Cardiac fibroblast (primary cell): ENCODE measurements at places on chromosomes 2 and 18.

GRCh38 chr2:69400121-69400520 lies 13.1 kb upstream of the GFPT1 start:
- no peak for DNase-seq

- no peak for DNase-seq
Observed at GRCh38 chr18:62499263-62499650, 23.6 kb upstream of the ZCCHC2 start.

DNA sequence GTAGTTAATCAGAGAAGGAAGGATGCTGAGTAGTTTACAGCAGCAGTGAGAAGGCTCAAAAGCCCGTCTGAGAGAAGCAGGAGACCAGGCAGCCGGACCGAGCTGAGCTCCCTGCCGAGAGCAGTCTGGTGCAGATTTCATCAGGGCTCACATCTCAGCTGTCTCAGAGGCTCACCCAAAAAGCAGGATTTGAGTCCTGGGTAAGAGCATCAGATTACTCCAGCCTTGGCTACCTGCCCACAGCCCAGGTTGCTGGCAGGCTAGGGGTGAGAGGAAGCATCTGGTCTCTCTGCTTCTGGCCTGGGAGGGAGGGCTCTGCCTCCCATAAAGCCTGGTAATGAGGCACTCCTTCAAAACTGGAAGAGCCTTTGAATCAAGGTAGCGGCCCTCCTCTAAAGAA lies 140.5 kb downstream of the ST6GAL2 start:
- DNase-seq = no peak

DNA sequence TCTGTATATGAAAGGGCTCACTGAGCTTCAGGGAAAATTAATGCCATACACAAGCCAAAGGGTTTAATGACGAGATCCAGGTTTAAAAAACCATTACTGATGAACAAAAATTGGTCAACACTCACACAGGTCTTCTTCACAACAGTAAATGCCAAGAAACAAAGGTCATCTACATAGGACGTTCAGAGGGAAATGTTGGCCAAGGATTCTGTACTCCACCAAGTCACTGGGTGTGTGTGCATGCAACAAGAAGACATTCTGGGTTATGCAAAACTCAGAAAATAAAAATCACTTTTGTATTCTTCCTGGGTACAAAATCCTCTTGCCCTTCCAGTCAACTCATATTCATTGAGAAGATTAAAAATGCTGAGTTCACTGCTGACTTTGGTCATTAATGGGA lies 78.3 kb downstream of the ACTR2 start:
- DNase-seq = no peak

GRCh38 chr2:1658394-1659151 lies 85.7 kb downstream of the PXDN start:
- DNase-seq = no peak

DNA sequence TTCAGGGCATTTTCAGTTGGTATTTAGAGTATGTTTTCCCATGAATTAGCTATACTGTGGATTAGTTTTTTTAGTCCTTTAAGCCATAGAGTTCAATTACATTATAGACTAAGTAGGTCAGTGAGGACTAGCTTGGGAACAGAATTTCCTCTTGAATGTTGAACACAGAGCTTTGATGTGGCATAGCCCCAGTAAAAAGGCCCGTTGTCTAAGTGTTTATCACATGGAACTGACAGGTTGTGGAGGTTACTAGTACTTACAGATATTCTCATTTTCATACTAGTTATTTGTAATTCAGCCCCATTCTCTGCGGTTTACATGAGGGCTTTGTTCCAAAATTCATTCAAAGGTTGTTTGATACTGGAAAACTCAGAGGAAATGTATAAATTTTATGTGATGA lies 6.2 kb downstream of the INSIG2 start:
- no peak for DNase-seq

GRCh38 chr2:241257419-241258032 lies 57.9 kb downstream of the HDLBP start:
- DNase-seq = no peak

GRCh38 chr2:198546122-198546521 lies 741.7 kb downstream of the PLCL1 start:
- no peak for DNase-seq

GRCh38 chr2:185202381-185202780 lies 536.2 kb upstream of the FSIP2 start:
- DNase-seq = no peak
